ENCODE measurements at places on chromosomes 1 and 21.

DNA sequence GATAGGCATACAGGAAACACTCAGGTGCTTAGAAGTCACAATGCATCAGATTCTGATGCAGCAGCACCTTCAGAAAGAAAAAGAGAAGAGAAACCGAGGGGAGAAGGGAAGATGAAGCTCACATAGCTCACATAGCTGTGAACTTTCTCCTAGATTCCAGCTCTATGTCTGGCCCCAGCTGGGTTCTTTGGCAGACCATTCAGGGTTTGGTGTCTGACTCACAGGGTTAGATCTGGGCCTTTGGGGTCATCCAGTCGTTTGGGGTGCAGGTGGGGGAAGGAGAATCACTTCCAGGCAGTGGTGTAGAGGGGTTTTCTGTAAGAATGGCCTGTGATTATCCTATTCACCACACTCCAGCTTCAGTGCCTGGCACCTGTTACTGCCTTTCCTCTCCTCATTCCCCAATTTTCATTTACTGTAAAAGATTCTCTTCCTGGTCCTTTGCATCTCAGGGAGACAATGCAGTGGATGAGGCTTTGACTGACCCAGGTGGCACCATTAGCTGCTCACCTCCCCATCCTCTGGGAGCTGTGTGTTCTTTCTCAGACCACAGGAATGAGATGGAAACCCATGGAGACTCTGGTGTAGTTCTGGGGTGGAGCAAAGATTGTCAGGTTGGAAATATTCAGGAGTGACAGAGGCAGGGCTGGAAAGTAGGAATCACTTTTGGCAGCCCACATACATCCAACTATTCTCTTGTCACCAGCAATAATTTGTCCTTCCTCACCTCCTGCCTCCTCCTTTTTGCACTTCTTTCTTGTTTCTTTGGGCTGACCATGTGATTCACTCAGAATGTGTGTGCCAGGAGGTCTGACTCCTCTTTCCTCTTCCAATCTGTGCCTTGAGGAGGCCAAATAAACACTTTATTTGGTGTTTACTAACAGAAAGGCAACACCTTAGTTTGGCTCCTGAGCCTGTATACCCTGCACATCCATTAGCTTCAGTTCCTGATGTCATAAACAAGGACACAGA, 103.3 kb downstream of the PAPPA2 start:
- DNase-seq, result no peak

- DNase-seq, result no peak
These were observed 39.1 kb upstream of the ECE1 start for GRCh38 chr1:21329209-21329844.

GRCh38 chr1:22171951-22172715, 29.2 kb upstream of the WNT4 start:
- DNase-seq, result no peak

DNA sequence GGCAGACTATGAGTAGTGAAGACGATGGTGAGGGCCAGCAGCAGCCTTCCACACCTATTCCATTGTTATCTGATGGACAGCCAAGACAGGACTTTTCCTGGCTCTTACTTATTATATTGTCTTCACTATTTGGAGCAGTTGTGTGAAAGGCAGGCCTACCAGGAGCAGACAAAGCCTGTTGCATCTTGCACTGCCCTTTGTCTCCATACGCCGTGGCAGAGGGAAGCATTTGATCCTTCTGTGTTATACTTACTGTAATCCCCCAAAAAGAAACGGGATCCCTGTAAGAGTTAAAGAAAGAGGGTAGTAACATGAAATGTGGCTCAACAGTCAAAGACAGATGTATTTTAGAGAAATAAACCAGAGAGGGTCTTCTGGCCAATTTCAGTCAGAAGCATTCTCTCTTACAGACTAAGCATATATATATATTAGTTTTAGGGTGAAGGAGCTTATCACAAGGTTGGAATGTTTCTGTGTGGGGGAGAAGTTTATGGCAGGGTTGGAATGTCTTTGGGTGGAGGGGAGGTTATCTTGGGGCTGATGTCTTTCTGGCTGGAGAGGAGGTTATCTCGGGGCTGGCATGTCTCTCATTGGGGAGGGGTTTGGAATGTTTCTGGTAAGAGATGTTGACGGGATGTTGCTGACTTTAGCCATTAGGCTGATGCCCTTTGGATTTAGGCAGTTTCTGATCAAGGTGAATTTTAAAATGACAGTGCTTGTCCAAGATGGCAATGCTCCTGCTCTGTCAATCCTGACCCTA, 23.4 kb upstream of the HSD3B1 start:
- no peak for DNase-seq

- DNase-seq, result no peak
These were observed 35.0 kb downstream of the MYSM1 start for GRCh38 chr1:58664881-58665280.

- peak; percentile 97 for DNase-seq
These were observed 18.6 kb downstream of the KCNQ4 start for GRCh38 chr1:40802078-40802741.

GRCh38 chr1:220564216-220564615, 36.3 kb downstream of the MARK1 start:
- DNase-seq, result no peak

DNA sequence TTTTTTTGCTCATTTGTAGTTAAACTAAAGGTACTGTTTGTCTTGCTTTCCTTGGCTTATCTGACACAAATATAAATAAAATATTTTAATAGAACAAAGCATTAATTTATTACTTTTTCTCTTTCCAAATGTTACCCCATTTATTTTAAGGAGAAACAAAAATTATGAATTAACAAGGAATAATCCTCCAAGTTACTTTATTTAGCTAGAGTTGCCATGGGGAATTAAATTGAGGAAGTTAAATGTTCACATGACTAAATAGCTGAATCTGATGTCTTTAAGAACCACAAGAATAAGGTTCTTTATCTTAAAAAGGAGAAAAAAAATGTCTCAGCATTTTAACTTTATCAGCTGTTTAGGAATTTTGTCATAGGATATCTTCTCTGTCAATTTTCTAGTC, 12.3 kb downstream of the ATG4C start:
- no peak for DNase-seq

- no peak for DNase-seq
These were observed 16.1 kb downstream of the COL6A1 start for GRCh38 chr21:45997495-45998275.

DNA sequence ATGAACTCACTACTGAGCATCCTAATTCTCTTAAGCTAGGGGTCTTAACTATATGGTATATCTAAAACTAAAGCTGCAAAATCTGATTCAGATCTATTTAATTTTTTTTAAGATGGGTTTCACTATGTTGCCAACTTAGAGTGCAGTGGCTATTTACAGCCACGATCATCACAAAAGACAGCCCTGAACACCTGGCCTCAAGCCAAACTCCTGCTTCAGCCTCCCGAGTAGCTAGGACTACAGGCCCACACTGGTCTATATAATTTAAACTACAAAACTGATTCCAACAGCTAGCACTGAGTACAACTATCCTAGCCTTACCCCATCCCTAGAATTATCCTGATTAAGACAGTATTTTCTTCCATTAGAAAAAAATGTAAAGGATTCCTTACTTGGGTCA, 37.1 kb downstream of the EIF4G3 start:
- no peak for DNase-seq

- DNase-seq, result no peak
These were observed 28.2 kb upstream of the LGALS8 start for GRCh38 chr1:236495467-236496112.

DNA sequence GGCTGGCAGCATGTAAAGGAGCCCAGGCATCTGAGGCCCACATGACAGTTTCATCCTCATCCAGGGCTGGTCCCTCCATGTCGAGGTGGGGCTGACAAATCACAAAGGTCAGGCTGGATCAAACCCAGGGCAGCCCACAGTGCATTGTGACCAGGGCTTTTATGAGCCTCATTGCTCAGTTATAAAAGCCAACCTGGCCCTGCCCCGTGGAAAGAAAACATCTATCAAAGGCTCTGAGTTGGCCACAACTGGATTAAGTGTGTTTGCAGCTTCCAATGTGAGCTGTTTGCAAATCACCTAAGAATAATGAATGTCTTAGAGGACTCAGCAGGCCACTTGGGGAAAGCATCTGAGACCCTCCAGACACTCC, 45.4 kb downstream of the GRHL3 start:
- DNase-seq, result no peak

GRCh38 chr21:30839304-30839703, 9.7 kb upstream of the KRTAP7-1 start:
- DNase-seq, result peak; percentile 23

- DNase-seq, result no peak
These were observed 126.7 kb downstream of the GDAP2 start for GRCh38 chr1:117802531-117803257.

- DNase-seq, result no peak
These were observed 178.3 kb downstream of the ZSCAN20 start for GRCh38 chr1:33650708-33651107.

GRCh38 chr1:67610450-67610849, 74.6 kb upstream of the GADD45A start:
- DNase-seq, result no peak

DNA sequence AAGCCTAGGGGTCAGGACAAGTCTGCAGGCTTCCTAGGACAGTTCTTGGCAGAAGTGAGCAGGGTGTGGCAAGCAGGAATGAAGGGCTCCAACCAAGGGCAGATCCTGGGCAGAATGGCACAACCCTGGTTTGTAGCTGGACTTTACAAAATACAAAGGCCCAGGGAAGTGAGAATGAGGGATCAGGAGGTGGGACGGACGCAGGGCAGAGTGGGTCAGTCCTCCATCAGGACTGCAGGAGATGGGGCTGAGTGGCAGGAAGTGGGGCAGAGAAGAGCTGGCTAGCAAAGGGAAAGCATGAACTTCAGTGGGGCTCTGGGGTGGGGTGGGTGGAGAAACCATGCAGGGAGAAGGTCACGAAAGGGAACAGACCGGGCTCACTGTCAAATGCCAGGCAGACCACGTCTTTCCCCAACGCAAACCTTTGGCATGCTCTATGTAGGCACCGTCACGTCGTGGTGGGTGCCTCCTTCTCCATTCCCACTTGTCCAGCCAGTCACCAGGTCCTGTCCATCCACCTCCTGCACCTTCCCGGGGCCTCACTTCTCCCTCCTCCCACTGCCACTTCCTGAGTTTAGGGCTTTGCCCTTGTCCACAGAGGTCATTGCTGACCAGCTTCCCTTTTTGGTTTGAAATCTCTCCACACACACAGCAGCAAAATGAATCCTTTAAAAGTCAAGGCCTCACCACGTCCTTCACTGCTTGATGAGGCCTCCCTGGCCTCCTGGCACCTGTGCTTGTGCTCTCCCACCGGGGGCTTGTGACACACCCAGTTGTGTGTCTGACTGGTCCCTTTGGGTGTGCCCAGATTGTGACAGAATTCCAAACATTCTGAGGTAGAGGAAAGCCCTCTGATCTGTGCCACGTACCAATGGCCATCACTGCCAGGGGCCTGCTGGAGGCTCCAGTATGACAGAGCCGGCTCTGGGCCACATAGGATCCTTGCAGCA, 8.7 kb upstream of the CLDN19 start:
- no peak for DNase-seq

GRCh38 chr1:203506858-203507626, 13.1 kb downstream of the OPTC start:
- DNase-seq, result no peak

- DNase-seq, result no peak
These were observed 1397.2 kb downstream of the PLA2G4A start for GRCh38 chr1:188225975-188226374.

GRCh38 chr1:75996196-75996595, 64.0 kb upstream of the ASB17 start:
- DNase-seq, result no peak

- no peak for DNase-seq
These were observed 6.7 kb downstream of the VWA1 start for GRCh38 chr1:1442069-1442770.

- no peak for DNase-seq
These were observed 11.7 kb upstream of the MATN1 start for GRCh38 chr1:30735124-30735523.

- no peak for DNase-seq
These were observed 81.7 kb upstream of the TMPRSS2 start for GRCh38 chr21:41589620-41590175.

DNA sequence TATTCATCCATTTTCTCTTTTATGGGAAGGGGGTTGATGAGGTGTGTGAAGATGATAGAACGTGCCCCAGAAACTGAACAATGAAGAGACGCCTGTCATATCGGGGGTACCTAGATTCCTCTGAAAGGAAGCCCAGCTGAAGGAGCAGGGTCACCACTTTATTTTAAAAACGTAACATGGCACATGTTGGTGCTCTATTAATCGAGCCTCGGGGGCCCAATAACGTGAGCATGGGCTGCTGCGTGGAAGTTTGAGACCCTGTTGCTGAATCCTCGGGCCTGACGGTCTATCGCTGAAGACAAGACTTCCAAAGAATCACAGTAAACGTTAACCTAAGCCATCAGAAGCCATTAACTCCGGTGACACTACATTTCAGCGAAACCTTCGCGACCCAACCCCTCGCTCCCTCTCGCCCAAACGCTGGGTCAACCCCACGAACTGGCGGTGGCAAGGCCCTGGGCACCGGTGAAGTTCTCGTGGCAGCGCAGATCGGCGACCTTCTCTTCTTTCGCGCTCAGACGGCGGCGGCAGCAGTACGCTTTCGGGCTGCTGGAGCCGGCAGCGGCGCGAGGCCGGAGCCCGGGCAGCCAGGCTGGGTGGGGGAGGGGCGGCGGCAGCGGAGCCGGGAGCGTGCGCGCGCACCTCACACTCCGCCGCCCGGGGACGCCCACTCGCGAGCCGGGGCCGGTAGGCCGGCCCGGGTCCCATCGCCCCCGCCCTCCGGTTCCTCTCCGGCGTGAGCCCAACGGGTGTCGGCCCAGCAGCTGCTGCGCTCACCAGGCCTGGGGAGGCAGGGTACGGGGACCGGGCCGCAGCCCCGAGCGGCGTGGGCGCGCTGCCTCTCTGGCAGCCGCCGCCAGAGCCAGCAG, 838 bp upstream of the MAN1A2 start:
- peak; percentile 89 for DNase-seq

DNA sequence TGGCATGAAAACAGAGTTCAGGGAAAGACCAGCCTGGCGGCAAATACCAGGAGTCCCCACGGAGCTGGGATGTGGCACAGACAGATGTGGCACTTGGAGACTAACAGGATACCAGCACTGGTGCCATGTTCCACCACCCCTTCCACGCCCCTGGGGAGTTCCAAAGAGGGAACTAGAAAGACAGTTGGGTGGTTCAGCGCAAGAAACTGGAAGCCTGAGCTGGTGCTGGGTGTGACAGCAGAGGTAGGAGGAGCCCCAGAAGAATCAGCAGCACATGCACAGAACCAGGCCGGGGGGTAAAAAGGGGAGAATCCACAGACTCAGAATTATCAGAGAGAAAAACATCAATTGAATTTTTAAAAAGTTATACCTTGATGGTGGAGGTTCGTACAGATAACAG, 22.4 kb downstream of the DDX20 start:
- no peak for DNase-seq

- no peak for DNase-seq
These were observed 32.1 kb upstream of the ST6GALNAC5 start for GRCh38 chr1:76835203-76835602.

GRCh38 chr1:185935360-185935759, 201.2 kb downstream of the HMCN1 start:
- no peak for DNase-seq

- DNase-seq, result no peak
These were observed 923 bp downstream of the CAP1 start for GRCh38 chr1:40041466-40041838.

DNA sequence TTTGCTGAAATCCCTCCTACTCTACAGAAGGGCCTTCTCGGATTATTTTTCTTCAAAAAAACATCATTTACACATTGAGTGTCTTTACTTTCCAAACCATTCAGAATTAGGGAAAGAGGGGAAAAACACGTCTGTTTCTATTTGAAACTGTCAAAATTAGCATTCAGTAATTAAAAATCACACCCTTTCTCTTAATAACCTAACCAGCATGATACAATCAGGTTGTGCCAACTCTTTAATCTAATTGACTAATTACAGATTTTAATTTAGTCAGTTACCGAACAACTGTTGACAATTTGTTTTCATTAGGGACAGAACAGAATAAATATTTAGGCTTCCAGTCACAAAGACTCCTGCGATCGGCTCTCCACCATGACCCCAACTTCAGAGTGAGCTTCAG, 18.8 kb downstream of the SSBP3 start:
- no peak for DNase-seq

Data from GM10248 (cell line).